ENCODE measurements at places on chromosomes 13 and 19.

DNA sequence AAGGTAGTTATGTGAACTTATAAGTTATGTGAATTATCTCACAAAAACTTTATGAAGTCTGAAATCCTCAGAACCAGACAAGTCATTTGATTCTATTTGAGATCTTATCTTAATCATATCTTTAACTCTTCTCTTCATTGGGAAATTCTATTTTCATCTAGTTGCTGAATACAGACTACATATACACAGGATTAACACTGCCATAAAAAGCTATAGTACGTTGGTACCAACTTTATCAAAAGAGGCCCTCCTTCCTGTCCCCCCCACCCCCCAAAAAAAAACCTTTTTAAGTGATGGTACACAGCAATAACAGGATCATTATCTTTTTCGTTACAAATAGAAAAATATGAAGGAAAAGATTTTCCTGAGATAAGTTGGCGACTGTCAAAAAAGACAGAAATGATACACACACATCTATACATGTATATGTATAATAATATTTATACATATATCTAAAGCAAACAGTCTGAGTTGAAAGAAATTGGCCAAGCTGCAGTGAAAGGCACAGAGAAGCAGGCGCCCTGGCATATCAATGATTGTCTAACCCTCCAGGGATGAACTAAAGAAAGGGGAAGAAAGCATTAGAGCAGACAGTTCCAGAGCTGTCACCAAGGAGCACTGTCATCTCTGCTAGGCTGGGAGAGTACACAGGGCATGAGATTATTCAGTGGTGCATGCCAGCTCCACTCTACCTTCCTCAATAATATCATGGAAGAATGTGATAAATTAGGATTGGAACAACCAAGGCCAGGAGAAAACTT is 116.7 kb downstream of the KLF12 start:
- no peak for DNase-seq

- peak; percentile 87 for DNase-seq
Measured at GRCh38 chr19:48319647-48320541, 5.5 kb upstream of the EMP3 start.

DNA sequence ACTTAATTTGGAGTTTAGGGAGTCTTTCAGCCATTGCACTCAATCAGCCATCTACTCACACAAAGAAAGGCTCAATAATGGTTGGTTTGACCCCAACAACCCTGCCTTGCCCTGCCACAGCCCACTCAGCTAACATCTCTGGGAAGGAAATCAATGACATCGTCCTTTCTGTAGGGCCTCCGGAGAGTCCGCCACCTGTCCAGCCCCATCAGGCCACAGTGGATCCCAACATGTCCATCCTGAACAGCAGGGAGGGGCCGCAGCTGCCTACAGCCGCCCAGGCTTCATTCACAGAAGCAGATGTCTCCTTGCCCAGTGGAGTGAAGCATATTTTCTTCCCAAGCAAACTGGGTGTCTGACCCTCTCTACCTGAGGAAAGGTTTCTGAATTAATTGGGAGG is 4.2 kb upstream of the CDX2 start:
- no peak for DNase-seq

DNA sequence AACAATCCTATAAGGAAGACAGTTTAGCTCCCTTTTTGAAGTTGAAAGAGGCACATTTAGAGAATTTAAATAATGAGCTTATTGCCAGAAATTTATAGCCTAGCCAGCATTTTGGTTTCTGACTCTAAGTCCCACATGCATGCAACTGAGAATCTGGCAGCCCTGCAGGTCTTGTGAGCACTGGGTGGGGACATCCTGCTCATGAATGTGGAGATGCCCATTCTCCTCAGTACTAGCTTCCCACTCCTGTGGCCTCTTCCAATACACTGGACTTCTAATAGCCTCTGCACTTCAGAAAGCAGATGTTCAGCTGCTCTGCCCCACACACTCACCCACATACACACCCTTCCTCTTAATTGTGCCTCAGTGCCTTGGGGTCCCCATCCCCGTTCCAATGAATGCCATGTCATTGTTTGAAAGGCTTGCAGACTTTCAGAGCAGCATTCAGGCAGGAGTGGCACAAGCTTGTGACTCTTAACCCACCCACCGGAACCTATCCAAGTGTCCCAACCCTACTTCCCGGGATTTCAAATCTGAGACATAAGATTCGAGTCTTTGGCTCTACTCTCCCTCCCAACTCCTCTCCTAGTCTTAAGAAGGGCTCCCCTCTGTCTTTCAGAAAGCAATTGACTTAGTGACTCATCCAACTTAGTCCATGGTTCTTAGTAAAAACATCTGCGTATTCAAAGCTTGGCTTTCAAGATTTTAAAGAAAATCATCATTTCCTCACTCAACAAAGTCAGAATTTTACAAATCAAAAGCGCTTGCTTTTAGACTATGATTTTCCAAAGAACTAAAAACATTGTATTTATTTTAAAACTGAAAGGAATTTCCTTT is 80.0 kb upstream of the FREM2 start:
- DNase-seq = no peak

DNA sequence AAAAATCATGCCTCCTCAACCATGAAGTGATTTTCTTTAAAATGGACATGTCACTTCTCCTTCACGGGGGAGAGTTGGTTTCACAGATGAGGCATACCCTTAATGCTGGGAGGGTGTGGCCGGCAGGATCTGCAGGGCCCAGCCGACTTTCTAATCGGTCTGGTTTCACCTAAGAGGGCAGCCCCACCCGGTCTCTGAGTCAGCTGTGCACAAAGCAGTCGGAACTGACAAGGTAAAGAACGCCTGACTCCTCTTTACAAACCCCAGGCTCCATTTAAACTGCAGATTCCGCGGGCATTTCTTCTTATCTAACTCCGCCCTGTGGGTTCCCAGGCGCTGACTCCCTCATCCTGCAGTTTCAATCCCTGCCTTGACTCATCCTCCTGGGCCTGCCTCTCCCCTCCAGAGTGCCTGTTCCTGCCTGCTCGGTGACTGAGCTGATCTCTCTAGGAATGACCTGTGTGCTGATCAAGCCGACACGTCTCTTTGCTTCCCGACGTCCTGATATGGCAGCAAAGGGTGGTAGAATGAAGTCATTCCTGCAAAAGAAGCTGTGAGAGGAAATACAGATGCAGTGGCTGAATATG is 63.4 kb downstream of the EFNB2 start:
- DNase-seq = peak; percentile 80

Measured in fibroblast of pulmonary artery (primary cell).